ENCODE measurements at places on chromosomes 12 and 14.
A peak's percentile ranks its signal among the peaks of the same experiment; 100 is the strongest.

- DNase-seq: no peak
Observed at GRCh38 chr14:90924621-90925340, 108.6 kb upstream of the TTC7B start.

DNA sequence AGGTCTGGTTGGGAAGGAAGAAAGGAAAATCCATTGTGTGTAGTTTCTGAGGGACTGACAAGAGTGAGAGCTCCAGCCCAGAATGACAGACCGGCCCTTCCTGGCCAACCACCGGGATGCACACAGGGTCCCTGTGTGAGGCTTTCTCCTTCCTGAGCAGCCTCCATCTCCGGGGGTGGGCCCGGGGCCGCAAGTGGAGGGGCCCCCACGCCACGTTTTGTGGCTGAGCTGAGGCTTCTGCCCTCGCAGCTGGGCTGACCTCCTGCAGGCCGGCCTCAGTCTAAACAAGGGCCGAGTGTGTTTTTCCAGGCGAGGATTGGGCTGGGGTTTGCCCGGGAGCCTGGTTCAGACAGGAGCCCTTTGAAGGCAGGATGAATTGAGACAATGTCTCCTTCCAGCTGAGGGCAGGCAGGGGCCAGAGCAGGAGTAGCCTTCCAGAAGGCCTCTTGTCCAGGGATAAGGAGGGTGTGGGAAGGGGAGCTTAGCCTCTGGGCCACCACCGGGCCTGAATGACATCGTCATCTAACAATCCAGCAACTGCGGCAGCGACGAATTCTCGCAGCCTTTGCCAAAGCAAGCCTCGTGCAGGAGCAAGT is 96.5 kb upstream of the NCOR2 start:
- no peak for DNase-seq

GRCh38 chr14:95471476-95471875 is 45.0 kb downstream of the SYNE3 start:
- DNase-seq: peak; percentile 22

- no peak for DNase-seq
Observed at GRCh38 chr12:57165741-57166140, 18.3 kb upstream of the LRP1-AS start.

DNA sequence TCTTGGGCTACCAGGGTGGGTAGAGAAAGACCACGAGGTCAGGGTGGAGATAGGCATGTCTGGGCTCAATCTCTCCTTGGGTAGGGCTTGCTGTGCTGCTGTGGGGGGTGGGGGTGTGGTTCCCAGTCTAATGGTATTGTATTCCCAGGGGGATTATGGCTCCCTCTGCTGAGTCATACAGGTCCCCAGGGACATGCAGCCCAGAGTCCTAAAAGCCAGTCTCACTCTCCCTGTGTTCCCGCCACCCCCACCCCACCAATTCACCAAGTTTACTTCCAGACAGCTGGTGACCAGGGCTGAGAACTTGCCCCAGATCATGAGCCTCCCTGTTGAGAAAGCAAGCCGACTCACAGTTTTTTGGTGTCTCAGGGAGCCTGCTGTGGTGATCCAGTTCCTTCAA is 367.6 kb downstream of the C12orf75 start:
- no peak for DNase-seq

- DNase-seq: no peak
Observed at GRCh38 chr14:74638066-74638465, 26.0 kb upstream of the LTBP2 start.

DNA sequence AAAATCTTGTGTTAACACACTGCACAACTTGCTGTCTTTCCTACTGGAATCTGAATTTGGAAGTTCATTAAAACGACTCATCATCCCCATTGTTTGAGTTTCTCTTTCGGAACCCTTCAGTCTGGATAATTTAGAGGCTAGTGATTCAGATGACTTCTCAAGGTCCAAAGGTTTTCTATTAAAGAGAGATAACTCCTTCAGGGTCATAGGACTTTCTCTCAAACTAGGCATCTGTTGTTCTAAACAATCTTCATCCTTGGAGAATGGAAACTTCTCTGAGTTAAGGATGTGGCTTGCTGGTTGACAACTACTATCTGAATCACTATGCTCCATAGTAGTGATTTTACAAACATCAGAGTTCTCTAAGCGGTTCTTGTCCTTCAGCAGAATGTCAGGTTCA is 4.4 kb downstream of the MLH3 start:
- DNase-seq: peak; percentile 26

DNA sequence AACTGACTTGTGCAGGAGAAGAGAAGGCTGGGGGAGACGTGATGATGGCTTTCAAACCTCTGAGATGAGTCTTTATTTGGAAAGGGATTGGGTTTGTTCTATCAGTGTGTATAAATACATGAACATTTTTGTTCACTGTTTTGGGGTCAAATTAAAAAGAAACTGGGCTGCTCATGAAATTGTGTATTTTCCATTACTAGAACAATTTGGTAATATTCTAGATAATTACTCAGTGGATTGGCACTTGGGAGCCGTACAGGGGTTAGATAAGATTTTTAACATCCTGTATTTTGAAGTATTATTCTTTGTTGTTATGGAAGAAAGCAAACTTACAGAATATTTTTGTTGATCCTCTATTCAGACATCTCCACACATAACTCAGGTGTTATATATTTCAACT is 340.6 kb downstream of the PRKD1 start:
- no peak for DNase-seq

DNA sequence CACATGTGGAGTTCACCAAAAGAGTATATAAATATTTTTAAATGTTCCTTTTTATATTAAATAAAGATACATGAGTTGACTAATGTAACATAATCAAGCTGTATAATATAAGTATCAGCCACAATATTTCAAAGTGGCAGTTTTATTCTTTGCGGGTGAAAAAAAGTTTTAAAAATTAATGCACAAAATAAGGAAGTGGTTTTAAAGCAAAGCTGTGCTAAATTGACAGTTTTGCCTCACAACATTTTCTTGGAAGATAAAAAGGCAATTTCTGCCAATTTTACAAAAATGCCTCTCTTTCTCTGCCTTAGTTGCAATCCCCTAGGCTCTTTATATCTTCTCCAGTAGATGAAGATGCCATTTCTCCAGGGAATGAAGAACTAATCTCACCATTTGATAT is 719.1 kb downstream of the C12orf50 start:
- no peak for DNase-seq
